Gastroesophageal sphincter (tissue), 4 donors: ENCODE measurements at places on chromosomes 7 and 10.

GRCh38 chr10:78696791-78697395, 371.9 kb upstream of the ZMIZ1 start:
- H3K27me3 ChIP-seq: no peaks in the 10 kb centered on the region
- peak overlapping the region; percentile 62 for H3K27ac ChIP-seq
- H3K4me3 ChIP-seq: no peak overlapping the region
- ATAC-seq: peak; percentile 90

DNA sequence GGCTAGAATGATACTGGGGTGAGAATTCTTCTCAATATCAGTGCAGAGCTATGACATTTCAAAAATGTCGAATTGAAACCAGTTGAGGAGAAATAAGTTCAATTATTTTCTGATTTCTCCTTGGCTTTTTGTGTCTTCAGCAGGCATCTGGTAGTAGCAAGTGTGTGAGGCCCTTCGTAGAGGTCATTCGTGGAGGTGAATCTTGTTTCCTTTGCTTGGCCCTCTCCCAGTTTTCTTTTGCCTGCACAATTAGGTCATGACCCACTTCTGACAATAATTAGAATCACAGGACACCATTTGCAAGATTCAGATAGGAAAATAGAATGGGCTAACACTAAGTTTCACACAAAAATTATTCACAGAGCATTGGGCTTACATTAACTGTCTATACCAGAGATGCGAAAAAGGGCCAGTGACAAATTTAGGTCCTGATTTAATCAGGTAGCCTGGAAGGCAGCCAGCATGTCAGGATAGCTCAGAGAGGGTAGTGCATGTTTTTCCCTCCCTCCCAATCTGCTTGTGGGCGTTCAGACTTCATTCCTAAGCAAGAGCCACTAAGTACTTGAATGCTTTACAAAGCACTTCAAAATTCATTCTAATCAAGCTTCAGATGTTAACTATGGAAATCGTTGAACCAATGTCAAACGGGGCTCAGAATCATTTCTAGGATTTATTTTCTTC, 24.0 kb upstream of the A1CF start:
- no peaks in the 10 kb centered on the region for H3K36me3 ChIP-seq
- H3K27ac ChIP-seq: no peak overlapping the region
- no peaks in the 10 kb centered on the region for H3K4me1 ChIP-seq
- H3K27me3 ChIP-seq: no peaks in the 10 kb centered on the region
- no peak for ATAC-seq
- H3K4me3 ChIP-seq: no peak overlapping the region

DNA sequence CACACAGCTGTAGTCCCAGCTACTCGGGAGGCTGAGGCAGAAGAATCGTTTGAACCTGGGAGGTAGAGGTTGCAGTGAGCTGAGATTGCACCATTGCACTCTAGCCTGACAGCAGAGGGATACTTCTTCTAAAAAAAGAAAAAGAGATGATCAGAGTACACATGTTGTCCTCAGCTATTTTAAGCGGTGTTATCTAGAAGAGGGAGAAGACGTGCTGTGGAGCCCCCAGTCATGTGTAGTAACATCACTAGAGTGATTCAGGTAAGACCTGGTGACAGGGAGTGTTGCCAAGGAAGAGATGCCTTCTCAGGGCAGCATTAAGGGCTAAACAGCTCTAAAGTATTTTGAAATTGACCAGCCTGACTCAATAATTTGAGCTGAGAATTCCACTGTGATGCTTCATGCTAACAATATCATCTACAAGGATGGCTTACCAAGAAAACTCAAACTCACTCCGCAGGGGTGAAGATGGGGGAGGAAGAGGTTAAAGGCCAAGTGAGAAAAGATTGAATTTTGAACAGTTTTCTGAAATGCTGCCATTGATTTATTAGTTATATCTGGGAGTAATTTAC, 97.4 kb downstream of the KLF6 start:
- no peak for ATAC-seq
- H3K4me3 ChIP-seq: no peak overlapping the region
- no peaks in the 10 kb centered on the region for H3K27me3 ChIP-seq

DNA sequence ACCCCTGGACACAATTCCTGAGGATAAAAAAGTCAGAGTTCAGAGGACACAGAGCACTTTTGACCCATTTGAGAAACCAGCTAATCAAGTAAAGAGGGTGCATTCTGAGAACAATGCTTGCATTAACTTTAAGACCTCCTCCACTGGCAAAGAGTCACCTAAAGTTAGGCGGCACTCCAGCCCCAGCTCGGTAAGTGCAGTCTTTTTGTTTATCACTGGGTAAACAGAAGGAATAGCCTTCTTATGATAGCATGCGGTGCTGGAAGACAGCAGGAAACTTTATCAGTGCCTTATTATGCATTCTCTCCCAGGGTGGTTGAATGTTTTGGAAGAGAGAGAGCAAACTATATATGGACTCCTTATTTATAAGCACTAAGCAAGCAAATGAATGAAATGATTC, 130.5 kb downstream of the CDK14 start:
- H3K27me3 ChIP-seq: no peaks in the 10 kb centered on the region
- no peak overlapping the region for H3K4me3 ChIP-seq
- no peak for ATAC-seq
- no peaks in the 10 kb centered on the region for H3K36me3 ChIP-seq
- H3K27ac ChIP-seq: no peak overlapping the region
- H3K4me1 ChIP-seq: no peaks in the 10 kb centered on the region

DNA sequence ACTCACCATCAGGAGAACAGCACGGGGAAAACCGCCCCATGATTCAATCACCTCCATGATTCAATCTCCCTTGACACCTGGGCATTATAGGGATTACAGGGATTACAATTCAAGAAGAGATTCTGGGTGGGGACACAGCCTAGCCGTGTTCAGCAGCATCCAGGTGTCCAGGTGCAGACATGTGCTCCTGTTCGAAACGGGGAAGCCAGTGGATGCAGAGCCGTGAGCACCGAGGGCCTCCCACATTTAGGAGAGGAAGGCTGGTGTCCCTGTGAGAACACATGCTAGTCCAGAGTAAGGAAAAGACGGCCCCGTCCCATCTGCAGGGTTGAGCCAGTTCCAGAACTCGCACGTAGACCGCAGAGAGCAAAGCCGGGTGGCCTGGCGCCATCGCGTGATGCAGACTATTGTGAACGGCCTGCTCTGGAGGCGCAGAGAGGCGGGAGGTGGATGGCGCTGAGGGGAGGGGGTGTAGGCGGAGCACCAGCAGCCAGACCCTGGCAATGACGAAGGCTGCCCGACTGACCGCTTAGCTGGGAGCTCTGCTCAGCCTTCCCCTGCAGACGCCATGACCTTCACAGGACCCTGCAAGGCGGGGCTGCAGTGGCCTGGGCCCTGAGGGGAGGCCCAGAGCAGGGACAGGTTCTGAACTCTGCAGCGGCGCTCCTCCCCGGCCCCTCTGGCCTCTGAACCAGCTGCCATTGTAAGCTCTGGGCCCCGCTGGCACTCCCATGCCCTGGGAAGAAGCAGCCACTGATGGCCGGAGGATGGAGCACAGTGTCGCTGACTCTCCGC, 141.6 kb upstream of the TCERG1L start:
- H3K36me3 ChIP-seq: no peaks in the 10 kb centered on the region
- no peak overlapping the region for H3K27ac ChIP-seq
- ATAC-seq: no peak
- peaks cover 53% of the 10 kb centered on the region for H3K27me3 ChIP-seq

- H3K4me3 ChIP-seq: peak overlapping the region; percentile 64
- H3K27me3 ChIP-seq: no peaks in the 10 kb centered on the region
- peaks cover 42% of the 10 kb centered on the region for H3K36me3 ChIP-seq
- peak overlapping the region; percentile 90 for H3K27ac ChIP-seq
- peaks cover 32% of the 10 kb centered on the region for H3K4me1 ChIP-seq
Measured at GRCh38 chr7:56105508-56105907, 768 bp downstream of the CHCHD2 start.

DNA sequence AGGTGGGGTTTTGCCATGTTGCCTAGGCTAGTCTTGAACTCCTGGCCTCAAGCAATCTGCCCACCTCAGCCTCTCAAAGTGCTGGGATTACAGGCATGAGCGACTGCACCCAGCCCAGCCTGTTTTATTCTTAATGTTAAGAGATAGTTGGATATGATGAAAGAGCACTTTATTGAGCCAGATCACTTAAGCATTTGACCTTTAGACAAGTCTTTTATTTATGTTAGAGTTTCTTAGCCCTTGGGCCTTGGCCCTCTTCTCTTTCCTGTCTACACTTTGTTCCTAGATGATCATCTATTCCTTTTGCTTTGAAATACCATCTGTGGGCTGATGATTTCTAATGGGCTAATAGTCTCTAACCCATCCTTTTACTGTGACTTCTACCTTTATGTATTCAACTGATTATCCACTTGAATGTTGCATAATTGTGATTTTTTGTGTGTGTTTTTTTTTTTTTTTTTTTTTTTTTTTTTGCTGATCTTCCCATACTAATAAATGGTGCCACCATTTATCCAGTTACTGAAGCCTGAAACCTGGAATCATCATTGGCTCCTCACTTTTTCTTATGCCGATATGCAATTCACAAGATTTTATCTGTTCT, 34.8 kb downstream of the BTRC start:
- H3K36me3 ChIP-seq: no peaks in the 10 kb centered on the region
- no peak overlapping the region for H3K4me3 ChIP-seq
- H3K27ac ChIP-seq: no peak overlapping the region
- no peak for ATAC-seq
- peaks cover 3% of the 10 kb centered on the region for H3K4me1 ChIP-seq

- no peaks in the 10 kb centered on the region for H3K36me3 ChIP-seq
- no peak overlapping the region for H3K4me3 ChIP-seq
- peaks cover 3% of the 10 kb centered on the region for H3K4me1 ChIP-seq
- no peak overlapping the region for H3K27ac ChIP-seq
Measured at GRCh38 chr10:58894929-58895328, 281.5 kb upstream of the PHYHIPL start.

DNA sequence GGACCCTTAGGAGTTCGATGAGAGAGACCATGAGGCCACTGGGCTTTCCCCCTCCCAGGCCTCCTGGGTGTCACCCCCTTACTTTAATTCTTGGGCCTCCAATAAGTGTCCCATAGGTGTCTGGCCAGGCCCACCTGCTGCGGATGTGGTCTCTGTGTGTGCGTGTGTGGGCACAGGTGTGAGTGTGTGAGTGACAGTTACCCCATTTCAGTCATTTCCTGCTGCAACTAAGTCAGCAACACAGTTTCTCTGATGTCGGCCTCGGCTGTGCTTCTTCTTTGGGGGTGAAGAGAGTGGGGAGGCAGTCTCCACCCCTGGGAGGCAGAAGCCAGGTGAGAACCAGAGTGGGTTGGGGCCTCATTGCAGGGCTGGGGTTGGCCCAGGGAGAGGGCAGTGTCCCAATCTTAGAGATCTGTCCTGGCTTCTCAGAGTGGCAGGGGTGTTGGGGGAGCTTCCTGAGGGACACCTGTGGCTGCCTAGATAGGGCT, 1.5 kb downstream of the PVRIG start:
- H3K4me3 ChIP-seq: no peak overlapping the region
- no peaks in the 10 kb centered on the region for H3K4me1 ChIP-seq
- H3K27ac ChIP-seq: no peak overlapping the region

GRCh38 chr10:58556516-58557165, 44.0 kb downstream of the BICC1 start:
- H3K4me3 ChIP-seq: no peak overlapping the region
- no peak overlapping the region for H3K27ac ChIP-seq
- no peaks in the 10 kb centered on the region for H3K36me3 ChIP-seq
- no peaks in the 10 kb centered on the region for H3K27me3 ChIP-seq
- H3K4me1 ChIP-seq: no peaks in the 10 kb centered on the region
- no peak for ATAC-seq

DNA sequence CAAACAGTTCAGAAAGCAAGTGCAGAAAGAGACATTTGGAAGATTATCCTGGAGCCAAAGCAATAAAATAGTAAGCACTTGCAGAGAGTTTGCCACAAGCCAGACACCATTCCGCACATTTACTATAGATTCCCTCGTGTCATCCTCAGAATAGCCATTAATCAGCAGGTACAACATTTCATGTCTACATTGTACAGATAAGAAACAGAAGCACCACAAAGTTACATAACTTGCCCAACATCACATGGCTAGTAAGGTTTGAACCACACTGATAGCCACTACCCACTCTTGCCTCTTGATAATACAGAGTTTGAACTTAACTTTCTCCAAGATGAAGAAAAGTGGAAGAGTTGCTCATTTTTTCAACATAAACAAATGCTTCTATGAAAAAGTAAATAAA, 40.6 kb upstream of the GHITM start:
- no peak overlapping the region for H3K4me3 ChIP-seq
- no peak overlapping the region for H3K27ac ChIP-seq
- no peaks in the 10 kb centered on the region for H3K27me3 ChIP-seq
- no peaks in the 10 kb centered on the region for H3K36me3 ChIP-seq
- H3K4me1 ChIP-seq: no peaks in the 10 kb centered on the region

DNA sequence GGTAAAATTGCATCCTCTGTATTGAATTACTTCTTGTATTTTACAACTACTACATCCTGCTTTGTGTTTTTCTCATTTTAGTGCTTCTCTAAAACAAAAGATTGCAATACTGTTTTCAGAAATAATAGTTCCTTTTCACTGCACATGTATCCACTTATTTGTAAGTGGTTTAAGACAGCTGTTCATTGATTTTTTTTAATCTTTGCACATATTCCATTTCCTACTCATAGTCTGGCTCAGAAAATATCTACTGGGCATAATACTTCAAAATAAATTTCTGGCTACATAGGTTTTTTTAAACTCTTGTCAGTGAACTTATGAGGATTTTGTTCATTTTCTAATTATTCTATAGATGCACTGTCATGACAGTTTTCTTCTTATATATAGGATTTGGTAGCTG, 54.8 kb downstream of the SND1 start:
- H3K36me3 ChIP-seq: peaks cover 87% of the 10 kb centered on the region
- no peak for ATAC-seq

- H3K4me3 ChIP-seq: peak overlapping the region; percentile 49
- no peaks in the 10 kb centered on the region for H3K36me3 ChIP-seq
- no peaks in the 10 kb centered on the region for H3K4me1 ChIP-seq
- no peak for ATAC-seq
Measured at GRCh38 chr10:15083674-15084501, 4.7 kb downstream of the ACBD7 start.
